CD4-positive, alpha-beta T cell treated with Interleukin-4 for 4 hours (primary cell): ENCODE measurements at places on chromosomes 4 and X.

- no peak for DNase-seq
Observed at GRCh38 chr4:145564540-145564939, 54.6 kb upstream of the MMAA start.

- no peak for DNase-seq
Observed at GRCh38 chrX:8632924-8633323, 99.0 kb downstream of the ANOS1 start.

GRCh38 chr4:30939069-30939468 lies 218.9 kb downstream of the PCDH7 start:
- no peak for DNase-seq

GRCh38 chrX:134622056-134622812 lies 36.0 kb downstream of the PLAC1 start:
- DNase-seq: no peak

DNA sequence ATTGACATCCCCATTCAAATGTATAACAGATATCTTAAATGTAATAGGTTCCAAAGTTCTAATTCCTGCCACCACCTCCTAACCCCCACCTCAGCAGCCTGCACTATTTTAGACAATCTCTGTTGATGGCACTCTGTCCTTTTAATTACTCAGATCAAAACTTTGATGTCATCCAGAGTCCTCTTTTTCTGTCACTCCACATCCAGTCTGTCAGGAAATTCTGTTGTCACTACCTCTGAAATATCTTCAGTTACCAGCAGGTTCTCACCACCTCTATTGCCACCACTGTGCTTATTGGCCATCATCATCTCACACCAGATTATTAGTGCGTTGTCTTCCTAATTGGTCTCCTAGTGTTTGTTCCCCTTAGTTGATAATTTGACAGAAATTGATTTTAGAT lies 76.2 kb downstream of the PTPN13 start:
- no peak for DNase-seq

GRCh38 chr4:136575146-136575545 lies 957.1 kb downstream of the PCDH18 start:
- no peak for DNase-seq

- peak; percentile 64 for DNase-seq
Observed at GRCh38 chrX:20263474-20263873, 3.2 kb downstream of the RPS6KA3 start.

GRCh38 chrX:78327370-78328086 lies at the start of gene CYSLTR1:
Gene CYSLTR1 (minus strand): TSS chrX:78327611. CDS start chrX:78273746, 53,865 bp downstream.
- peak; percentile 18 for DNase-seq

DNA sequence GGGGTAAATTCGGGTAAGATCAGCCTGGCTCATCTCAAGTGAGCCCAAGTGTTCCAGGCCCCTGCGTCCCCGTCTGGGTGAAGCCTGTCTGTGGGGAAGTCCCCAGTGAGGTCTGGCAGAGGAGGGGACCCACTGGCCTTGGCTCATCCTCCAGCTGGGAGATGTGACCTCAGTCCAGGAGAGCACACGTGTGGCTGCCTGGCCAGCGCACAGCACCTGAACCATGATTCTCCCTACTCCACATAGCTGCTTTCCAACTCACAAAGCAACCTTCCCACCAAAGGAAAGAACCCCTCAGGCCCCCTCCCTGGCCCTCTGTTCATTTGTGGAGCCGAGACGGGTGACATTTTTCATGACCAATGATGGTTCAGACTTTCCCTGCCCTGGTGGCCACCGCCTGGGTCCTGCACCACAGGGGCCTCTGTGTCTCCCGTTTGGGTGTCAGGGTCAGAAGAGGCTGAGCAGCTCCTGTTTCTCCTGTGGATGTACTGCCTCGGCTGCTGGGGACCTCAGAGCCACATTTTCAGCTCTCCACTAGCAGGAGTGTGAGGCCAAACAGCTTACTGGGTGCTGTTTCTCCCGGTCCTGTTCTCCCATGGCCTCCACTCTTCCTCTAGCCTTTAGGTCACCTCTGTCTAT lies 111.4 kb downstream of the CPZ start:
- DNase-seq: no peak
